ENCODE measurements at places on chromosomes 6 and 20.
A peak's percentile ranks its signal among the peaks of the same experiment; 100 is the strongest.

- no peak for DNase-seq
Observed at GRCh38 chr20:57407541-57407956, 16.4 kb downstream of the RBM38 start.

- DNase-seq: no peak
Observed at GRCh38 chr6:126188279-126188909, 151.5 kb upstream of the CENPW start.

DNA sequence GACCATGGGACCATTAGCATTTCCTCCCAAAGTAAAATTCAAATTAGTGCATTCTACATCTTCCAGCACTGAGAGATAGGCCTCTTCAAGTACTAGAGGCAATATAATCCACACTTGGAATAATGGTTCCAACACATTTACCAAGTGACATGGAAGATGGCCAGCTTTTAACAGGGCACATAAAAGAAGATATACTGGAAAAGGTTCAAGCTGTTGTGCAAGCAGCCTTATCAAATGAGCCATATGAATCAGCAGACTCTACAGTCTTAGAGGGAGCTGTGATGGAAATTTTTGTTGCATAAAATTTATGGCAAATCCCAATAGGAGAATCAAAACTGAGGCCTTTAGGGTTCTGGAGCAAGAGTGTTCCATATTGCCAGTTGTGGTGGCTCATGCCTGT lies 526.6 kb upstream of the IRAK1BP1 start:
- DNase-seq: no peak

DNA sequence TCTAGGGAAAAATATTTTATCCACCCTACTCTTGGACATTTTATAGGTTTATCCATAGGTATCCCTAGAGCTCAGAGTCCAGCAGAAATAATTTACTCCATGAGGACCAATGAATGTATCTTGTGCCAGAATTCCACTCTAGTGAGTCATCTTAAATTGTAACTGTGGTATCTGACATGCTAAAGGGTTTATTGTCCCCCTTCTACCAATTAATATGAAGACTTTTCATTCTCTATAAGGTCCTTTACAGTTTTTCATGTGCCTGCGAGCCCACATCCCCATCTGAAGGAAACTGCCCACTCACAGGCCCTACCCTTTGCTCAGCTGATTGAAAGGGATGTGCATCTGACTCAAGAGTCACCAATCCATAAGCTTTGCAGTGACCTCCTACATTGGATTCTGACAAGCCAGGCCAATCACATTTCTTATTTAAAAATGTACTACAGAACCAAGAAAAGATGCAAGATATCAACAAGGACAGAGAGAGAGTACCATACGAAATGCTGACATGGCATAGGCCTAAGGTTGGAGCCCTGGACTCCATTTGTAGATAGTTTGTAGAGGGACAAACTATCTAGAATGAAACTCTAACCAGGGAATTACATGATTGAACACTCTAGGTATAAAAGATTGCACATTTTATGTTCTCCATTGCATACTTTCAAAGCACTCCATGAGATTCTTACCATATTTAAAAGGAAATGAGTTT lies 93.4 kb upstream of the DEFB112 start:
- DNase-seq: no peak

DNA sequence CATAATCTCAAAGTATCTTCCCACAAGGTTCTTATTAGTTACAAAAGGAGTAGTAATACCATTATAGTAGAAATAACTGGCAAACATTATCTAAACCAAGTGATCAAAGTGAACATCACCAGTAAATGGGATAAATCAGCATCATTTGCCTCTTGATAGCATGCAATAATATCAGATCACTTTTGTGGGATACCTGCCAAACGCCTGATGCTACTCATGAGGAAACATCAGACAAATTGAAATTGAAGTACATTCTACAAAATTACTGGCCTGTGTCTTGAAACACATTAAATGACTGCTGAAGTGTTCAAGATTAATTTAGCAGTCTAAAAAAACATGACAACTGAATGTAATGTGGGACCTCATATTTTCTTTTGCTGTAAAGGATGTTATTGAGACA lies 208.1 kb downstream of the TINAG start:
- DNase-seq: no peak

- no peak for DNase-seq
Observed at GRCh38 chr6:170147832-170148708, 142.8 kb downstream of the DLL1 start.

GRCh38 chr6:56767892-56768531 lies 125.3 kb upstream of the DST start:
- DNase-seq: no peak

DNA sequence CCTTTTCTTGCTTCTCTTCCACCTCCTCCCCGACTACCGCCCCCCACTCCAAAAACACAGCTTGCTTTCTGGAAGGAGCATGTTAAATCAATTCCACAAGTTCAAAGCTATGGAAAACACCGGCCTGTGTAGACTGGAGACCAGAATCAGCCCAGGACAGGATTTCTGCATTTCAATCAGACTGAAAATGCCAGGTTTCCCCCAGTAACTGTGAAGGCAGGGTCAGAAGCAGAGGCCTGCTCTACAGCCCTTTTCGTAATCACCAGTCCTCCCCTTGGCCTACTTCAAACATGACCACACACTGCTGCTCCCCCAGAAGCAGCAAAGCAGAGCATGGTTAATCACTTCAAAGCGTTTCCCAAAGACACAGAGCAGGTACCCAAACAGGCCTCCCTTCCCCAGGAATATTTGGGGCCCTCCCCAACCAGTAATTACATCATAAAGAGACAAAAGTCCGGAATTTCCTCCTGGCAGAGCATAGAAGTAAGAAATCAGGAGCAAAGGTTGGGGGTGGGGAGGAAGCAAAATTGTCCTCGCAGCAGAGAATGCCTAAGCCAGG lies 38.4 kb downstream of the ZMYND8 start:
- no peak for DNase-seq

GRCh38 chr6:154732538-154733182 lies 556 bp upstream of the SCAF8 start:
- DNase-seq: peak; percentile 69

DNA sequence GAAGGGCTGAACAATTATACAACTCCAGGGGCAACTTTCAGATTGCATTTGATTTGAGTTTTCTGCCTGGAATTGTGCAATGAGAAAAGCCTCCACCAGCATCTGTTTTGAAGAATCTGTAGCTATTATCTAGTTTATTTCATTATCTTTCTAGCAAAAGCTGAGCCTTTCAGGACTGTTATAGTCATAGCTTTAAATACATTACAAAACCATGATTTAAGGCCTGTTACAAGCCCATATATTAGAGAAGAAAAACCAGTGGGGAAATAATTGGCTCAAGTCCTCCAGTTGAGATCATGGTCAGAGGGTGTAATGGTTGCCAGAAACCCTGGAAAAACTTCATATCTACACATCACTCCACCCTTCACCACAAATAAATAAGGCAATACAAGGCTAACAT lies 676.2 kb downstream of the HDGFL1 start:
- no peak for DNase-seq

DNA sequence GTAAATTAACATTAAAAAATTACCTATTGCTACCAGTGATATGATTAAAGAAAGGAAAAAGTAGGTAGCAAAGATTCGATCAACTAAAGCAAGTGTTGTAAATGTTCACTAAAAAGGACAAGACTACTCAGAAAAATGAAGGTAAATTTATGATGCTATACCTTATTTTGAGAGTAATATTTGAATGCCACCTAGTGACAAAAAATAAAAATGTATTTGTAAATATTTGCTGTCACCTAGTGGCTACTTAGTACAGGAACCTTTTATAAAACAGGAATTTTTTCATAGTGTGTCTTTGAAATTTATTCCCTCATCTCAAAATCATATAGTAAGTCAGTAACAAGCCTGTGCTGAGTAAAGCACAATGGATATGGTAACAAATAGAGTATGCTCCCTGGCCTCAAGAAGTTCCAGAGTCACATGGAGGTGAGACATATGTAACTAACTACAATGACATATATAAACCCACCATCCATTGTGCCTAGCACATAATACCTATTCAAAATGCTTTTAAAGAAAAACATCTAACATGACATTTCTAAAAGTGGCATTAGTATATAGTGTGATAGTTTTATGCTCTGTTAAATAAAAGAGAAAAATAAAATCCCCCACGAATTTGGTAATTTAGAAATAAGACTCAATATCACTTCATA lies 193.1 kb upstream of the SIM1 start:
- peak; percentile 39 for DNase-seq

GRCh38 chr6:144673807-144674206 lies 388.7 kb downstream of the UTRN start:
- DNase-seq: no peak

DNA sequence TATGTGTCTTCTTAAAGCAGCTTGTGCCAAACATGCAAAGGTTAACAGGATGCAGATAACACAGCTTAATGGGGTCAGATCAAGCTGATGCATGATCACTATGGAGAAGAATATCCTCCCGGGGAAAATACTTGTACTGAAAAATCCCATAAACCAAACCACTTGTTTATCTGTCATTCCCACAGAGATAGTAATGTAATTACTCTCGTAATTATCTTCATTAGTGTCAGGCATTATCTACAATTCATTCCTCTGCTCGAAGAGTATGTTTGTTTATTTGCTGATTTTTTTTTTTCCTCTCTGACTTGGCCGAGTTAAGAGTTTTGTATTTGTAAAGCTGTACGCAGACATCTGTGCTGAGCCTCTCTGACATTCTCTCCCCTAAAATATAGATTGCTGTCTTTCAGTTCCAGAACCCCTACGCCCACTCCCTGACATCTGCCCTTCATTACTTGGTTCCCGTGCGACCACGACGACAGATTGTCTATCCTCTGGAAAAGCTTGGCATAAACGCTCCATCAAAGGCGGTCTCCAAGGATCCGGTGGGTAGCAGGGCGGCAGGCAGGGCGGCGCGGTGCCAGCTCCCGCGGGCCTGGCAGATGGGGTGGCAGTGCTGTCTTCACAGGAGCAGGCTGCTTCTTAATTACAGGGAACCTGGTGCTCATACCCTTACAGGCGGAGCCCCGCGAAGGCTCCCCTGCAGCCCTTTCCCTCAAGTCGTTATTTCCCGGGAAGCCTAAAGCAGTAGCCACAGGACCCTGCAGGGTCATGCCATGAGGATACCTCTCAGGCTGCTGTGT lies 147.2 kb downstream of the CFAP61 start:
- no peak for DNase-seq

GRCh38 chr6:20900389-20901160 lies 366.3 kb downstream of the CDKAL1 start:
- DNase-seq: peak; percentile 84

DNA sequence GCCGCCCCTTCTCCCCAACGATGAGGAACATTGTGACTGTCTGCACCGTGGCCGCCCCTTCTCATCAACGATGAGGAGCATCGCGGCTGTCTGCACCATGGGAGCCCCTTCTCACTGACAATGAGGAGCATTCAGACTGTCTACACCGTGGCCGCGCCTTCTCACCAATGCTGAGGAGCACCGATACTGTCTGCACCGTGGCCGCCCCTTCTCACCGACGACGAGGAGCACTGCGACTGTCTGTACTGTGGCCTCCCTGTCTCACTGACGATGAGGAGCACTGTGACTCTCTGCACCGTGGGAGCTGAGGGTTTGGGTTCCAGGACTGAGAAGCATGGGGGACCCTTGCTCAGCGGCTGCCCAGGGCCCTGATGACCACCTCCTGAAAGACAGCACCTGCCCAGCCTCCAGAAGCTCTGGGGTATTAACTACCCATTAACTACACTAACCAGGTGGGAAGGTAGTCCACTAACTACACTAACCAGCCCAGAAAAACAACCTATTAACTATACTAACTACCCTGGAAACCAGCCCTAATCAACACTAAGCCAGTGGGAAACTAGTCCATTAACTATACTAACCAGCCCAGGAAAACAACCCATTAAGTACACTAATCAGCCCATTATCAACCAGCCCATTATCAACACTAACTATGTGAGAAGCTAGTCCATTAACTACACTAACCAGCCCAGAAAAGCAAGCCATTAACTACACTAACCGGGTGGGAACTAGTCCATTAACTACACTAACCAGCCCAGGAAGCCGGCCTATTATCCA lies 116.9 kb downstream of the TAF4 start:
- no peak for DNase-seq

- no peak for DNase-seq
Observed at GRCh38 chr6:137489046-137490005, 4.9 kb downstream of the OLIG3 start.

DNA sequence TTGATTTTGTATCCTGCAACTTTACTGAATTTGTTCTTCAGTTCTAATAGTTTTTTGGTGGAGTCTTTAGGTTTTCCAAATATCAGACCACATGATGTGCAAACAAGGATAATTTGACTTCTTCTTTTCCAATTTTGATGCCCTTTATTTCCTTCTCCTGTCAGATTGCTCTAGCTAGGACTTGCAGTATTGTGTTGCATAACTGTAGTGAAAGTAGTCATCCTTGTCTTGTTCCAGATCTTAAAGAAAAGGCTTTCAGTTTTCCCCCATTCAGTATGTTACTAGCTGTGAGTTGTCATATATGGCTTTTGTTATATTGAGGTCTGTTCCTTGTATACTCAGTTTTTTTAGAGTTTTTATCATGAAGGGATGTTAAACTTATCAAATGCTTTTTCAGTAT lies 4.6 kb downstream of the MICB start:
- DNase-seq: no peak

DNA sequence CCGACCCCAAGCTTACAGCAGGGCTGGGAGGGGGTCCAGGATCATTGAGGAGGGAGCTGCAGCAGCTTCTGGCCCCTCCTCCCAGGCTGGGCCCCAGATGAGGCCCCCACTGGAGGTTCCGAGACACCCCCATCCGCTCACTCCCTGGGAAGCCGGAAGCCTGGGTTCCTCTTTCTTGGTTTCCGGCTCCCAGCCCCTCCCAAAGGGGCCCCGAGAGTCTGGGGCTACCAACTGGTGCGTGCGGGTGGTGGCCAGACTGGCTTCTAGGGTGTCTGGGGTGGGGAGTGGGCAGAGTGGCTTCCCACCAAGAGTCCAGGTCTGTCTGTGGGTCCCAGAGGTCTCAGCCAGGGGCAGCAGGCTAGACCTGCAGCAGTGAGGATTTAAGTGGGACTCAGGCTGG lies 2.2 kb downstream of the RGS19 start:
- no peak for DNase-seq

- DNase-seq: no peak
Observed at GRCh38 chr6:131023834-131024504, 39.1 kb downstream of the EPB41L2 start.

GRCh38 chr6:41177287-41177686 lies 14.4 kb upstream of the TREM2 start:
- DNase-seq: no peak

DNA sequence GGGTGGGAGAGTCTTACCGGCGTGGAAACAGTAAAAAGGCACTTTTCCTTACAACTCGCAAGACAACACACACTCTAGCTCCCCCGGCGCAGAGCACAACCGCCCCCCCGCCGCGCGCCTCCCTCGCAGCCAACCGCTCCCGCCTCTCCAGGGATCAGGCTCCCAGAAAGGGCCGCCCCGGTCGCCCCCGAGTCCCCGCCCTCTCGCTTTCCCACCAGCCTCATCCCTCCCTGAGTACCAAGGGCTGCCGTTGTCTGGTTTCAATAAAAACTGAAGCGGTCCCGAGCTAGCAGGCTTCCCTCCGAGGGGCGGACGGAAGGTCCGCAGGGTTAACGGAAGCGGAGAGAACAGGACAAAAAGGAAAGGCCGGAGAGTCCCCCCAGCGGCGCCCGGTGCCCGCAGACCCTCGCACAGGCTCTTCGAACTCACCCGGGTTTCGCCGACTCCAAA lies 804 bp downstream of the ELOVL5 start:
- DNase-seq: peak; percentile 62
